Activated CD8-positive, alpha-beta T cell treated with anti-CD3 and anti-CD28 coated beads, Interleukin-2, amount 10 ng/mL, durations not matched to agents 7 days and 5 days (primary cell): ENCODE measurements at places on chromosomes 11 and 22. TPM values are rescaled to one million over a fixed set of nuclear protein-coding genes. Genes with fewer than 3 reads are reported as not detected.

GRCh38 chr11:126830216-126830806 is 170.3 kb downstream of the KIRREL3 start:
- peaks cover 3% of the 10 kb centered on the region for H3K27me3 ChIP-seq
- DNase-seq = no peak
- H3K4me1 ChIP-seq = no peaks in the 10 kb centered on the region

DNA sequence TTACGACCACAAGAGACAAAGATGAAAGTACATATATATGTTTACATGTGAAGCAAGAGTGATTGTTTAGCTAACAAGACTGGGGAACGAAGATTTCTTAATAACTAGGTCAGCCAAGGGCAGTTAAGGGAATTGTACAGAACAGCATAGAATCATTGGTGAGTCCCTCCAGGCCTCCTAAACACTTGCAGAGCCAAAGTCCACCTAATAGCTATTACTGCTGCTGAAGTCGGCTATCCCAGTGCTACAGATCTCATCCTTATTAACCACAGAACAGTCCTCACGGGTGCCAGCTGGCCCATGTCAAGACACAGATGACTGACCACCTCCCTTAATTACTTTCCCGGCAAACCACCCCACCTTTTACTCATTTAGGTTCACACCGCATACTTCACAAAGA is 68.5 kb upstream of the OPCML start:
- no peaks in the 10 kb centered on the region for H3K4me1 ChIP-seq
- no peaks in the 10 kb centered on the region for H3K27me3 ChIP-seq
- no peak overlapping the region for H3K4me3 ChIP-seq

DNA sequence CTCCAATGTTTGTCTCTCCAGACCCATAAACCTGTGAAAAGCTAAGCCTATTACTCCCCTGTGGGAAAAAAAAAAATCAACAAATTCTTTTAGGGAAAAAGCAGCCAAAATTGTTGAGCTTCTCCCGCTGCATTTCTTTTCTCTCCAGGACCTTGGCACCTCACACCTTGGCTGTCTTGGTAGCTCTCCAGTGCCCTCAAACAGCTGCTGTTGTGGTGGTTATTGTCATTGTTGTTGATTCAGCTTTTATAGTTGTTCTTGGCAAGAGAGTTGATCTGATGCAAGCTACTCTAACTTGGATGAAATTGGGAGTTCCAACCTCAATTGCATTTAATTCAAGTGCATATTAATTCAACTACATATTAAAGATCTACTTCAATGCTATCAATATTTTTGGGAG is 516.9 kb upstream of the LARGE1 start:
- no peak overlapping the region for H3K27ac ChIP-seq
- no peak overlapping the region for H3K4me3 ChIP-seq
- H3K27me3 ChIP-seq = no peaks in the 10 kb centered on the region
- no peaks in the 10 kb centered on the region for H3K4me1 ChIP-seq
- no peaks in the 10 kb centered on the region for H3K36me3 ChIP-seq

The MAPK8IP2 gene
- total RNA-seq = 0.29 TPM
